Colonic mucosa (tissue), 4 donors: ENCODE measurements at places on chromosomes 16 and 17. TPM values are rescaled to one million over a fixed set of nuclear protein-coding genes. Genes with fewer than 3 reads are reported as not detected.

NGFR gene
- 2.7 TPM for total RNA-seq

IRX5 gene
- total RNA-seq: 0.17 TPM

FAM171A2 gene
- 0.72 TPM for total RNA-seq

ABR gene
- total RNA-seq: 243 TPM

NECAB2 gene
- 0.25 TPM for total RNA-seq

CA4 gene
- 397 TPM for total RNA-seq

KRTAP9-8 gene
- not detected for total RNA-seq

DNA sequence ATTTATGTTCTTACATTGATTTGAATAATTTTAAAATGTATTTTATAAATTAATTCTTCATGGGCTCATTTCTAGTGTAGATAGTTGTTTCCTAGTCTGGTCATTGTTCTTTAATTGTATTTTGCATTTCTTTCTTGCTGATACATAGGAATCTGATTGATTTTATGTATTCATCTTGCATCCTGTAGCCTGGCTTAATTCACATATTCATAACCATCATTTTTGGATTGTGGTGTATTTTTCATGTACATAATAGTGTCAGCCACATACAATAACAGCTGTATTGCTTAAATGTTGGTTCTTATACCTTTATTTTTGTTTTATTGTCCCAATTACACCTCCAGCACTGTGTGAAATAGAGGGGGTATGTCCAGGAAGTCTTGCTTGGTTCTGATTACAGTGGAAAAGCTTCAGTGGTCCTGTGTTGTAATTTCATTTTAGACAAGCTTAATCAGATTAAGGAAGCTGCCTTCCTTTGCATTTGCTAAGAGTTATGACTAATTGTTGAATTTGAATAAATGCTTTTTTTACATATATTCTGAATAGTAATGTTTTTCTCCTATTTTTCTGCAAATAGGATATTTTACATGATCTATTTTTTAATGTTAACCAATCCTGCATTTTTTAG is 103.7 kb downstream of the USP22 start:
- no peak for DNase-seq

DNA sequence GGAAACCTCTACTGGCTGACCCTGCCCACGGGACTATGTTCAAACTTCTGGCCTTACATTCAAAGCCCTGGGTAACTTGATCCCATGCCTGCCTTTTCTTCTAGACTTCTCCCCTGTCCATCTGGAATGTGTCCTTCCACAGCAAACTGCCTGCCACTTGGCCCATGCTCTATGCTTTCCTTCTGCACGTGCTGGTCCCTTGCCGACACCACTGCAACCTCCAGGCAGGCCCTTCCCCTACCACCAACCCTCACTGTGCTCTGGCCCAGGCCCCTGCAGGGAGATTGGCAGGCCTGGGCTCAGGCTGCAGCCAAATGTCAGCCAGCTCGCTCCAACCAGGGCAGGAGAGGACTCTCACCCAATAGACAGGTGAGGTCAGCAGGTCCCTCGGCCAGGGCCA is 11.0 kb downstream of the HSD11B2 start:
- DNase-seq: no peak

DNA sequence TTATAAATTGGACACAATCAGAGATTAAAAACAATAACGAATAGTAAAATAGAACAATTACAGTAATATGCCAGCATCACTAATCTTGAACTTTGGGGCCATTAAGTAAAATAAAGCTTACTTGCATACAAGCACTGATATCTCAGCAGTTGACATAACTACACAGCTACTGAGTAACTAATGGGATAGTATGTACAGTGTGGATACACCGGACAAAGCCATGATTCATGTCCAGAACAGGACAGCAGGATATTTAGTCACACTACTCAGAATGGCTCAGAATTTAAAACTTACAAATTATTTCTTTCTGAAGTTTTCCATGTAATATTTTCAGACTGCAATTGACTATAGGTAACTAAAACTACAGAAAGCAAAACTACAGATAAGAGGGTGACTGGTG is 427.5 kb downstream of the CDH13 start:
- no peak for DNase-seq

DNA sequence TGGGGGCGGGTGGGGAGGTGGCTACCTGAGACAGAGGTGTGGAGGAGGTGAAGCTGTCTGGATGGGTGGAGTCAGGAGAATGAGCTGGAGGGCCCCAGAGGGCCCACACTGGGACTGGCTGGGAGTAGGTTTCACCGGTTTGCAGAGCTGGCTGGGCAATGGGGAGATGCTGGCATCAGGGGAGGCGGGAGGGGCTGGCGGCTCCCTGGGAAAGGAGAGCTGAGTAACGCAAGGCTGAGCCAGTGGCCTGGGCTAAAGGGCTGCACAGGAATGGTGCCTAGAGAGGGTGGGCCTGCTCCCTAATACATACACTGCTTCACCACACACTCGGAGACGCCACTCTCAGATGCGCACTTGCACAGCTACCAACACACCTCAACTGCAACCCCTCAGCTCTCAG is 12.4 kb downstream of the P3H4 start:
- no peak for DNase-seq

DNA sequence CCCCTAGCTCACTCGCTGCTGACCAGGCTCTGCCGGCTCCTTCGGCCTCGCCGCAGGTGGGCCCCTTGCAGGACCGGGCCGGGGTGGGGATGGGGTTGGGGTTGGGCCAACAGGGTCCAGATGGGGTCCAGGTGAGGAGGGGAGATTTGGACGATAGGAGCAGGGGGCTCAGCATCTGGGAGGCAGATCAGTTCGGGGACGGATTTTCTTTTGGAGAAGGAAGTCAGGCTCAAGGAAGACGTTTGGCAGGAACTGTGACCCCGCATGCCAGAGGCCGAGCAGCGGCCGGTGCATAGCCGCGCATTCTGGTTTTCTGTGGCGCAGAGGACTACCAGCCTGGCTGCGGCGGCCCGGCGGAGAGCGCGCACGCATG is 845 bp upstream of the ALDOA start:
- DNase-seq: no peak

- no peak for DNase-seq
Observed at GRCh38 chr16:48102083-48103008, 53.4 kb downstream of the ABCC12 start.

DNA sequence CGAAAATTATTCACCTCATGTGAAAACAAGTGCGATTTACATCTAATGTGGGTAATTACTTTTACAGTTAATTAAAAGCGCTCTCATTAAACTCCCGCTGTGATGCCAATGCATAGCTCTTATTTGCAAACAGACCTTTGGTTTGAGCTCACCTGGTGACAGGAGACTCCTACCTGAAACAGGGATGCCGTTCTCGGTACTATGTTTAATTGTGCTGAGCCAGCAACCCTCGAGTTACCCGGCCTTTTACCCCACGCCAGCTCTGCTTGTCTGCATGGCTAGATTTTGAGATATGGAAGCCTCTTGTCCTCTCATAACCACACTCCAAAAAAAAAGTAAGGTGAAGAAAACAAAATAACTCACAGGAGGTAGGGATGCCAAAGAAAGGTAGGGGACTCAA is 690.4 kb upstream of the RBFOX1 start:
- no peak for DNase-seq

- no peak for DNase-seq
Observed at GRCh38 chr16:62105244-62105643, 69.0 kb upstream of the CDH8 start.

- DNase-seq: no peak
Observed at GRCh38 chr17:59121901-59122480, 15.3 kb upstream of the TRIM37 start.

DNA sequence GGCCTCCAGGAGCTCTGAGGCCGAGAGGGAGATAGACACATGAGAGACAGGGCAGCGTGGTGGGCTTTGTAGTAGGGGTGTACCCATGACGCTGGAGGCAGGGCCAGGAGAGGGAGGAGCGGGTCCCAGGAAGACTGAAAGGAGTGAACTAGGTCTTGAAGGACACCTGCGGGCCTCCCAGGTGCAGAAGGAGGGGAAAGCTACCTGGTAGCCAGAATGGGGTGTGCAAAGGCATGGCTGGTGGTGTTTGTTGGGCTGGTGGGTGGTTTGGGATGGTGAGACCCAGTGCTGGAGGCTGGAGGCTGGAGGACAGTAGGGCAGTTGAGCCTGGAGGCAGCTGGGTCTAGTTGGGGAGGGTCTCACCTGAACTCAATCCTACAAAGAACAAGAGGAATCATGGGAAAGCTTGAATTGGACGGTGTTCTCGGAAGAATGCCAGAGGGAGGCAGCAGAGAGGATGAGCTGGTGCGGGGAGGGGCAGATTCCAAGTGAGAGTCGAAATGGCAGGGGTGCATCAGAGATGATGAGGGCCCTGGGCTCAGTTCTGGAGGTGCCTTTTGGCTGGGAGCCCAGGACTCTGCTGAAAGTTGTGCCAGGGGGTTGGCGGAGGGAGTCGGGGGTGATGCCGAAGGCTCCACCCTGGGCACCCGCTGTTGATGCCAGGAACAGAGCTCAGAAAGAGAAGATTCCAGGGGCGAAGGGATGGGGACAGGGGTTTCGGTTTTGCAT is 21.2 kb downstream of the C1QTNF1 start:
- no peak for DNase-seq

- peak; percentile 22 for DNase-seq
Observed at GRCh38 chr16:69563605-69564580, 1.9 kb upstream of the NFAT5 start.

DNA sequence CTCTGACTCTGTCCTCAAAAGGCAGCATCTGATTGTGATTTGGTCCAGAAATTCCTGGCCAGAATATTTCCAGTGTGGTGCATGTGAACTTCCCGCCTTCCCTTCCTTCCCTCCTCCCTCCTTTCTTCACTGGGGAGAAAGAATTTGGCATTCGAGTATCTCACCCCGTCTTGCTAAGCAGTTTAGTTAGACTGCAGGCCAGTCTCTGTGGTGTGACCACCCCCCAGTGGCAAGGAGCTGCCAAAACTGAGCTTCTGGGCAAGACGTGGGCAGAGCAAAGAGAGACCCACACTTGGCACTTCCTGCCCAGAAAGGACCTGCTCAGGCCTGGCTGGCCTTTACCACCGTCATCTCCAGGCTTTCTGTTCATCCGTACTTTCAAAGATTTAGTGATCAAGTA is 36.4 kb downstream of the SNX20 start:
- DNase-seq: no peak

DNA sequence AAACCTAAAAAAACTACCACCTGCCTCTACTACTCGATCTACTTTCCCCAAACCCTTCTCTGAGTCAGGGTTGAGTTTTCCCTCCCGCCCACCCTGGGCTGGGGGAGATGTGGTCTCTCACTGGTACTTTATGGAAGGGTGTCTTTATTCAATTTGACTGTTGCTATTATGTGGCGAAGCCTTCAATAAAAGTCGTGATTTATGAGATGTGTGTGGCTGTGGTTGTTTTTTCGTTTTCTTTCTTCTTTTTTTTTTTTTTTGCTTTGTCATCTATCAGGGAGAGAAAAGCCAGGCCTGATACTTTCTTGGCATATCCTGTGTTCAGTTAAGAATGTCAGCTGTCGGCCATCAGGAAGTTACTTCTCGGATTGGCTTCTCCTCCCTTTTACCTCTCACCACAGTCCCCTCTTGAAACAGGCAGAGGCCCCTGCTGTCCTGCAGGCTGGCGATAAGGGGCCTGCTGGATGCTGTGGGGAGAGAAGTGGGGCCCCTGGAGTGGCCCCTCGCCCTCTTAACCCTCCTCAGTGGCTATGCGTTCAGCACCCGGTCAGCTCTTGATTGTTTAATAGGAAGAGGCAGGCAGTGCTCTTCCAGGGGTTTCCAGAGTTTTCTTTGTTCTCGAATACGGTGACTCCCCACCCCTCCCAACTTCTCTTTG is 123.0 kb downstream of the MSI2 start:
- no peak for DNase-seq

- DNase-seq: no peak
Observed at GRCh38 chr17:30352240-30352814, 18.5 kb upstream of the TMIGD1 start.

GRCh38 chr17:71500761-71501555 is 619.9 kb upstream of the SOX9 start:
- no peak for DNase-seq

- DNase-seq: no peak
Observed at GRCh38 chr17:45739786-45740185, 44.3 kb upstream of the CRHR1 start.

DNA sequence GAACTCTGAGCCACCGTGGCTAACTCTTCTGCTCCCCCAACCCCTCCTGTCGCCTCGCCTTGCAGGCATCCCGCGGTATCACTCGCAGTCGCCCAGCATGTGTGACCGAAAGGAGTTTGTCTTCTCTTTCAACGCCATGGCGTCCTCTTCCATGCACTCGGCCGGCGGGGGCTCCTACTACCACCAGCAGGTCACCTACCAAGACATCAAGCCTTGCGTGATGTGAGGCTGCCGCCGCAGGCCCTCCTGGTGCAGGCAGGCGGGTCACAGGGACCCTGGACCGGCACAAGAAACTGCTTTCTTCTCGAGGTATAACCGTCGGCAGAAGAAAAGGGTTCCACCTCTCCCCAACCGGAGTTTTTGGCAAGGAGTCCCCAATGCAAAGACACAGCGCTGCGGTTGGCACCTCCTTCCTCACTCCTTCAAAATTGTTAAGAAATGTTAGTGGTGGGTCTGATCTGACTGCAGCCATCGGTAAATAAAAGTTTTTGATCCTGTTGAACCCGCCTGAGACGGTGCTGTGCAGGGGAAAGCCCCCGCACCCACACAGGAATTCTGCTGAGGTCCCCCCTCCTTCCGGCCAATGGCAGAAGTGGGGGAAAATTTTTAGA is 2.6 kb downstream of the FOXF1 start:
- DNase-seq: no peak

GRCh38 chr17:72978593-72979218 is 113.8 kb downstream of the SLC39A11 start:
- no peak for DNase-seq

DNA sequence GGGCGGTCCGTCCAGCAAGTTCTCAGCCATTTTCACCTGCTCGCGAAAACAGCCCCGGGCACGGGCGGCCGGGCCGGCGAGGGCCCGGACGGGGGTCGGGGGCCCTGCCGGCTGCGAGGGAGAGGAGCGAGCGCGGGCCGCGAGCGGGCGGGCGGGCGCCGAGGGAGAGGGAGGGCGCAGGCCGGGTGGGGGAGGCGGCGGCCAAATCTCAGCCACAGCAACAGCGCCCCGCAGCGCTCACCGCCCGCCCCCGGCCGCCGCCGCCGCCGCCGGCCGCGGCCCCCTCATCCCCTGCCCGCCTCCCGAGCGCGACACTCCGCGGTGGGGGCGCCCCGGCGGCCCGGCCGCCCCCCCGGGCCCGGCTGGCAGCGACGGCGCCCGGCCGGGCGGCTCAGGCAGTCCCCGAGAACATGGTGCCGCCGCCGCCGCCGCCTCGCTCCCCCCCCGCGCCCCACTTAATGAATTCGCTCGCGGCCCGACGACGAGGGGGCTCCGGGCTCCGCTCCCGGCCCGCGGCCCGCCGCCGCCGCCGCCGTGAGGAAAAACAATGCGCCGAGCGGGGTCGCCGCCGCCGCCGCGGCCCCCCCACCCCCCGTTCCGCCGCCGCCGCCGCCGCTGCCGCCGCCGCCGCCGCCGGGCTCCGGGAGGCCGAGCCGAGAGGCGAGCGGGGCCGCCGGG is 487 bp downstream of the CREBBP start:
- peak; percentile 68 for DNase-seq

DNA sequence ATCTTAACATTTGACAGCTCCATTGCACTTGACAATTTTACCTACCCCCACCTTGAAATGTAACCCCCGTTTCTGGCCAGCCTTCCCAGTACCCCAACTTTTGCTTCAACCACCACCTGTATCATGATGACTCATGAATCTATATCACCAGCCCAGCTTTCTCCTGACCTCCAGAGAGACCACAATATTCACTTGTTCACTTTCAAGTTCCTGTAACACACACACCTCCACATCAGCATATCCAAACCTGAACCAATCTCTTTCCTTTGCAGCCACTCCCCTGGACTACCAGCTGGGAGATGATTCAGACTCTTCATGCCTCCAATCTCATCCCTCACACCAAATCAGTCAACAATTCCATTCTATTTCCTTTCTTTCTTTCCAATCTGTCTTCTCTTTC is 8.0 kb downstream of the SMG6 start:
- no peak for DNase-seq
